ENCODE measurements at places on chromosomes 6 and 20. TPM values are rescaled to one million over a fixed set of nuclear protein-coding genes. Genes with fewer than 3 reads are reported as not detected.

DNA sequence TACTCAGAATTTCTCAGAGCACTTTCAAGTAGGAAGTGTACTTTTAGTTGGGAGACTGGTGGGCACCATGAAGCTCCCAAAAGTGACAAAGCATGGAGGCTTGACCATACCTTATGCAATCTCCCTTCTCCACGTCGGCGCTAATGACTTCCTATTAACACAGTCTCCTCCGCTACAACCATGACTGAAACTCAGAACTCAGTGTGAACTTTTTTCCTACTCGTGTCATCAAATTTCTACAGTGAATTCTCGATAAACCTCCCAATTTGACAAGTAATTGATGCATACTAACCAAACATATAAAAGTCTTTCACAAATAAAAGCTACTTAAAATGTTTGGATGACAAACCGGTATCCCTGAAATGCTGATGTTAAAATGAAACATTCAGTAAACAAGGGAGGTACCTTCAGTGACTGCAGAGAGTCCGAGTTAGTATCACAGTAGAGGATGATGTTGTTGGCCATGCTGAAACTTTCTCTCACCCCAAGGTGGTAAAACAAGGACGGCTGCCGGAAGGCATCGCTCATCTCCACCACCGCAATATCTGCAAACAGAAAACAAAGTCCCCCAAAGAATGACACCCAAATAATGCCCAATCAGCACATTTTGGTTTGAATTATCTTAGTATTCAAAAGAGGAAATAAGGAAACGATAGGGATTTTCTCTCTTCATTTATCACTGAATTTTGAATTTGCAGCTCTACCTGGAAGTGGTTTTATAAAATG is 72.1 kb downstream of the MAP3K5 start:
- peak; percentile 67 for DNase-seq

DNA sequence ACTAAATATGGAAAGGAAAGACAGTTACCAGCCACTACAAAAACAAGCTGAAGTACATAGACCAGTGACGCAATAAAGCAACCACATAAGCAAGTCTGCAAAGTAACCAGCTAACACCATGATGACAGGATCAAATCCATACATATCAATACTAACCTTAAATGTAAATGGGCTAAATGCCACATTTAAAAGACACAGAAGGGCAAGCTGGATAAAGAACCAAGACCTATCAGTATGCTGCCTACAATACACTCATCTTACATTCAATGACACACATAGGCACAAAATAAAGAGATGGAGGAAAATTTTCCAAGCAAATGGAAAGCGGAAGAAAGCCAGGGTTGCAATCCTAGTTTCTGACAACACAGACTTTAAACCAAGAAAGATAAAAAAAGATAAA is 24.1 kb downstream of the HLA-C start:
- no peak for DNase-seq

GRCh38 chr6:158894193-158894592 is 75.0 kb upstream of the EZR start:
- peak; percentile 42 for DNase-seq

DNA sequence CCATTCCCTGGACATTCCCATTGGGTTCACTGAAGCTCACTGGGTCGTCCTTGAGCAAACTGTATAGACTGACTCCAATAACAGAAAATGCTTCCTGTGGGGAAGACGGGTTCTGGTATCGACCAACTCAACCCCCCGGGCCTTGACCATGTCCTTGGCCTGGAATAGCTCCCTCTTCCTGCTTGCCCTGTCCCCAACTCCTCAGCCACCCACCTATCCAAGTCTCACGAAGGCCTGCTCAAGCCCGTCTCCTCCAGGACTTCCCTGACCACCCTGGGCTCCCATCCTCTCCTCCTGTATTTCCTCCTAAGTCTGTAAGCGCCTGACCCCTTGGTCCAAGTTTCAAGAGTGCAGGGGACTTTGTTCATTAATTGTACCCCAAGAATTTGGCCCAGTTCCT is 2.8 kb upstream of the HMGA1 start:
- DNase-seq, result no peak

Gene HSPA12B
- total RNA-seq, result not detected

Gene SPATA25
- not detected for total RNA-seq

Gene CLIC1
- 448 TPM for total RNA-seq

DNA sequence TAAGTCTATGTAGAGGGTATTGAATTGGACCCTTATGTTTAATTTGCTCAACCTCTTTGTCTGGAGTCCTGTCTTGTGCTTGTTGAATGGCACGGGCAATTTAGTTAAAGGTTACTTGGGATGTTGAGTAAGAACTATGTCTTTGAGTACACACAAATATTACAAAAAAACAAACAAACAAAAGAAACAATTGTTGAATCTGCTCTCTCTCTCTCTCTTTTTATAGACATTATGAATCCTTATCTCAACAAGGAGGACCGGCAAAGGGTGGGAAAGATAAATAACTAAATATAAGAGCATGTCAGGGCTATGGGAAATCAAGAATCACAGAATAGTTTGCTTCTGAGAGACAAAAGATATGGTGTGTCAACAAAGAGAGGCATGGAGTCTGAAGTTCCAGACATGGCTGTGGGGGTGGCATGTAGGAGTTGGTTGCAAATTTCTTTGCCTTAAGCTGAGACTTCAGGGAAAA is 608.6 kb downstream of the UTRN start:
- no peak for DNase-seq

DNA sequence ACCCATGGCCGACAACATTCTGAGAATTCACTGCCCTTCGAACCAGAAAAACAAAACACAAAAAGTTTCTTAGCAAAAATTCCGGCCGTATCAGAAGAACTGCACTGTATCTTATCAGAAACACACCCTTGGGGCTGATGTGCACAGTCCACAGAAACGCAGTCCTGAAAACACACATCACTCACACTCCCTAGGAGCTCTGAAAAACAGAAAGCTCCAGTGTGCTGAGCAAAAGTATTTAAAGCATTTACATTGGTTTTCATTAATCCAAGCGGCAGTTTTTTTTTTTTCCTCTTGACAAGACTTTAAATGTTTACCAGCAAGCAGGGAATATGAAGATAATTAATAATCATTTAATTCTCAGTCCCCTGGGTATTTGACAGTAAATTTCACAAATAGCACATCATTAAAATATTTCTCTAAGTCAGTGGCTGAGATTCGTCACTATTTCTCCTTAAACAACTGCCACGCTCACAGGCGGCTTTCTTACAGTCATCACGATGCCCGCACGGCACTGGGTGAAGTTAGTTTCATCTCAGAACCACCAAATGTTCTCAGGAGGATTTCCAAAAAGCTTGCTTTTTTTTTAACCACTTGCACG is 13.3 kb downstream of the NFATC2 start:
- DNase-seq, result no peak

DNA sequence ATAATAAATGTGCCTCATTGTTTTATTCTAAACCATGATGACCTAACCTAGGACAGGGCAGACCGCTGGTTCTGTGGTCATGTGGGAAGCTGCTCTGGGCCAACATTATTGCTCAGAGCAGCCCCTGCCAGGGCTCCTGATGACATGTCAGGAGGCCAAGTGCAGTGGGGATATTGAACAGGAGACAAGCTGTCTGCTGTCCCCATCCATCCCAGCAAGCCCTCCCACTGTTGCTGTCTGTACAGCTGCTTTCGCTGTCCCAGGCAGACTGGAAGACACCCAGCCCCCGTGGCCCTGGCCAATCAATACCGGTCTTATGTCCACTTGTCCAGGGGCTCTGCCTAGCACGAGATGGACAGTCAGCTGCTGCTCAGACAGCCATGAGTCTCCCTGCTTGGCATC is 43.2 kb upstream of the FNDC1 start:
- DNase-seq, result no peak

- no peak for DNase-seq
Observed at GRCh38 chr20:50797142-50797541, 2.3 kb downstream of the BCAS4 start.

DNA sequence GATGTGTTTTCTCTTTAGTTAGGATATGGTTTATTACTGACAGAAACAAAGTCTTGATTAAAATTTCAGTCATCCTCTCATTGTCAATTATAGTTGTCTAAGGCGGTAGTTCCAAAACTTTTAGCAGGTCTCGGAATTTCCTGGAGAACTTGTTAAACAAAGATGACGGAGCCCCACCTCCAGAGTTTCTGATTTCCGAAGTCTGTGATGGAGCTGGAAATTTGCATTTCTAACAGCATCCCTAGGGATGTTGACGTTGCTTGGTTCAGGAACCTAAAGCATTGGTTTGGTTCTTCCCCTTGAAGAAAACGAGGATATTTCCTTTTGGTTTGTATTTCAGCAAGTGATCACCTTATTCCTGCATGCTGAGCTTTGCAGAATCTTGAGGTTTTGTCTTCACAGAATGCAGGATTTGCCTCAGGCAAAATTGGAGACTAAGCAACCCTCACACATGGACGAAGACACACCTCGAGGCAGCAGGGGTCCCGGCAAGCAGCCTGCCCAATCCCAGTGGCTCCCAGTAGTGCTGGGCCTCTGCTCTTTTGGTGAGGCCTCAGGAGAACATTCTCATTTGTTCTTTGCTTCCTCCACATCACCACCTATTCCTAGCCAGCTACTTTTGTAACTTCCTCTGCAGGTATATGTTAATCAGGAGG is 187.1 kb upstream of the PHACTR1 start:
- DNase-seq, result no peak

DNA sequence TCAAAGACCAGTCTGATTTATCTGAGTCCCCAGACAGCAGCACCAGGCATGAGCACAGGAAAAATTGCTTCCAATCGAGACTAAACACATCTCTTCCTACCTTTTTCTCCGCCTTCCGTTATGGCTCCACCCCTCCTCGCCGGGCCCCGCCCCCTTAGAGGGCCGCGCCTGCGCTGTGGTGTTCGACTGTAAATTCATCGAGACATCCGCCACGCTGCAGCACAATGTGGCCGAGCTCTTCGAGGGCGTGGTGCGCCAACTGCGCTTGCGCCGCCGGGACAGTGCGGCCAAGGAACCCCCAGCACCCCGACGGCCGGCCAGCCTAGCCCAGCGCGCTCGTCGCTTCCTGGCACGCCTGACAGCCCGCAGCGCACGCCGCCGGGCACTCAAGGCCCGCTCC is 8.9 kb downstream of the REM1 start:
- DNase-seq, result no peak

Gene SHLD1
- 2.7 TPM for total RNA-seq

GRCh38 chr20:44491635-44492395 is 16.1 kb downstream of the TTPAL start:
- no peak for DNase-seq

DNA sequence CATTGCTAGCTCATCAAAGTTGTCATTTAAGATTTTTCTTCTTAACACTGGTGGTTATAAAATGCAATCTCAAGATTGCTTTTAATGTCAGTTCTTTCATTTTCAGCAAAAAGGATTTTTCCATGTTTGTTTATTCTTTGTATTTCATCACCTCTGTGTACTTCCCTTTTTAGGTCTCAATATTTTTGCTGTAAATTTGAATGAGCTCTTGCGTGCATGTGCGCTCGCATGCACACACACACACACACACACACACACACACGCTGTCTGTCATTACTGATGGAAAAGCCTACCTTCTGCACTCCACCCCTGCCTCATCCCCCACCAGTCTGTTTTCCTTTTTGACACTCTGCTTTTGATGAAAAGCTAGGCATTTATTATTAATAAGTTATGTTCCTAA is 85.3 kb upstream of the FYN start:
- no peak for DNase-seq

Gene LIME1
- 7.6 TPM for total RNA-seq
